ENCODE measurements at places on chromosomes 1 and 21. TPM values are rescaled to one million over a fixed set of nuclear protein-coding genes. Genes with fewer than 3 reads are reported as not detected.
A peak's percentile ranks its signal among the peaks of the same experiment; 100 is the strongest.

- no peak for DNase-seq
These were observed 6.3 kb upstream of the VSIG8 start for GRCh38 chr1:159868766-159869165.

DNA sequence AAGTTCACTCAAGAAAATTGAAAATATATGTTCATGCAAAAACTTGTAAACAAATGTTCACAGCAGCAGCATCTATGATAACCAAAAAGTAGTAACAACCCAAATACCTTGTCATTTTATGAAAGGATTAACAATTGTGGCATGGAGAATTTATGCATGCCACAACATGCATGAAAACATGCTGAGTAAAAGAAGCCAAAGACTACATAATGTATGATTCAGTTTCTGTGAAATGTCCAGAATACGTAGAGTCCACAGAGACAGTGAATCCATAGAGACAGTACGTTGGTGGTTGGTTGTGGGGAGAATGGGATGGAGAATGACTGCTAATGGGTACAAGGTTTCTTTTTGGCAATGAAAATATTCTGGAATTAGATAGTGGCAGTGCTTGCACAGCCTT, 148.7 kb downstream of the MAST2 start:
- DNase-seq, result no peak

DNA sequence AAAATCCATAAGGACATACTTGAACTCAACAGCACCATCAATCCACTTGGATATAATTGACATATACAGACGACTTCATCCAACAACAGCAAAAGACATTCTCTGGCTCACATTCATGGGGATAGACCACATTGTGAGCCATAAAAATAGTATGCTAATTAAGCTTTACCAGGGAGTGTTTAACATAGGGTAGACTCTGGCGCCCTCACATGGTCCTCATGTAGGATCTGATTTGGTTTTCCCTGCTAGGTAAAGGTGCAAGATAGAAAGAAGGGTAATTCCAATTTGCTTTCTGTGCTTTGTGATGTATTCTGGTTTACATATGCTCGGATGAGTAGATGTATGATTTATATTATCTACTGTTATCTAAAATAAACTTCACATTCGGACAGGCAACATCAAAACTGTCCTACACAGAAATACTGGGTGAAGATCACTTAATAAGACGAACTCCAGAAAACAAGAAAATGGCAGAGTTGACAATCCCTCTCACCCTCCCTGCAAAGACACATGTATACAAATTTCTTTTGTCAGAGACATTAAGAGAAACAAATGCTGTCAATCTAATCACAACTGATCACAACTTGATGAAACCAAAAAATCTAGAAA, 27.7 kb downstream of the CR1L start:
- DNase-seq, result peak; percentile 21

FNDC10 gene
- total RNA-seq, result 0.28 TPM

TMEM50A gene
- 101 TPM for total RNA-seq

GRCh38 chr1:21801100-21801499, 11.0 kb upstream of the LDLRAD2 start:
- DNase-seq, result peak; percentile 71

DNA sequence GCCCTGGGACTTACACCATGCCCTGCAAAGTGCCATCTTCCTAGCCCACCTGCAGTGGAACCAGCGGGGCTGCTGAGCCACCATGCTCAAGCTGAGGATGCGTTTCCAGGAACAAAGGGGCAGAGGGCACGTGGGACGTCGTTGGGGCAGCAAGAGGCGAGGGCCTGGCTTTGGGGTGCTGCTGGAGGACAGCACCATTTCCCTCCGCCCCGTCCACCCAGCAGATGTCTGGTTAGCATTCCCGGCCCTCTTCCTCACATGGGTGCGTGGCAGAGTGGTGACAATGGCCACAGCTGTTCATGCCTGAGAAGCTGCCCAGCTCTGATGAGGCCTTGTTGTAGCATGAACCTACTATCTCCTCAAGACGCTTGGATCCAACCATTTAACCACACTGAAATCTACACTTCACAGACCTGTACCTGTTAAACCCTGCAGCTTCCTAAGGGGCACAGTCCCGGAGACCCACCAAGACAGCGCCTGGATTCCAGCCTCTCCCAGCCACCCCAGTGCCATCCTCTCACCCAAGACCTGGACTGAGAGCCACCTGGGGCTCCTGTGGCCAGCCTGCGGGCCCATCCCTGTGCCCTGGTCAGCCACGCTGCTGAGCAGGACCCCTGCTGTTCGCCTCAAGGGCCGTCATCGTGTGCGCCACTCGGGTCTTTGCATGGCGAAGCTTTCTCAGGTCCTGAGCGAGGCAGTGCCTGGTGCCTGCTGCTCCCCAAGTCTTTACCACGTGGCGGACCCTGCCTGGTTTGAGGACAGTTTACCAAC, 33.2 kb downstream of the SLC45A1 start:
- DNase-seq, result no peak

DNAJC11 gene
- 41.7 TPM for total RNA-seq

NPHP4 gene
- 1.4 TPM for total RNA-seq

RUNX3 gene
- total RNA-seq, result not detected

- no peak for DNase-seq
These were observed 21.9 kb downstream of the CLCA2 start for GRCh38 chr1:86445919-86446318.

DNA sequence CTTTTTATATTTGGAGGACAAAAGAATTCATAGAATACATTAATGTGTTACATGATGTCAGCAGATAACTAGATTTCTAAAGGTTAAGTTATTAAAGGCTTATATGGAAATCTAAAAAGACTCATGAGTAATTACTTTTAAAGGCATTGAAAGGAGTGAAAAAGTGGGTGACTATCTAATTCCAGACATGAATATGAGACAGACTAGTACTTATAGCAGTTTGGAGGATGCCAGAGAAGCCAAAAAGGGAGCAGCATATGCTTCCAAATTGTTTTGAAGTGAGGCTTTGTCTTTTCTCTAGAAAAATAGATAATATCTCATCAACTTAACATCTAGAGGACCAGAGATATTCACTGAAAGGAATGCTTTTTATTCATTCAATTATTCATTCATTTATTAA, 275.5 kb upstream of the CACYBP start:
- no peak for DNase-seq

- no peak for DNase-seq
These were observed at the start of gene SYT6 for GRCh38 chr1:114153261-114154145. Gene SYT6 (minus strand): TSS chr1:114153869. CDS start chr1:114153772, 97 bp downstream.

DNA sequence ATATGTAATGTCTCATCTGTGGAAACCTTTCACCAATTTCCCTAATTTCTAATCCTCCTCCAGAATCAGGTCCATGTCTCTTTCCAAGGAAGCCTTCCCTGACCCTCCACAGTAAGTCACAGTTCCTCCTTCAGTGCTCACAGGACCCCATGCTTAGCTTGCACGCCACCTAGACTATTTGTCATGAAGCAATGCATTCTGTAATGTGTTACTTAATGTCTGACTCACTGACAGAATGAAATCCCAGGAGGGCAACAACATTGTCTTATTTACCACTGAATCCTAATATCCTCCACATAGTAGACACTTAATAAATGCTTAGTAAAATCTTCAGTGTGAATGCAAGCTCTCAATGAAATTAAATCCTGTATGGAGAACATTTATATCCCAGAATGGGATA, 245.9 kb upstream of the PLD5 start:
- DNase-seq, result no peak

- peak; percentile 23 for DNase-seq
These were observed 37.4 kb downstream of the MAP3K21 start for GRCh38 chr1:233364695-233365539.

All from IMR-90 (cell line).